ENCODE measurements at places on chromosomes 7 and 10. TPM values are rescaled to one million over a fixed set of nuclear protein-coding genes. Genes with fewer than 3 reads are reported as not detected.

DNA sequence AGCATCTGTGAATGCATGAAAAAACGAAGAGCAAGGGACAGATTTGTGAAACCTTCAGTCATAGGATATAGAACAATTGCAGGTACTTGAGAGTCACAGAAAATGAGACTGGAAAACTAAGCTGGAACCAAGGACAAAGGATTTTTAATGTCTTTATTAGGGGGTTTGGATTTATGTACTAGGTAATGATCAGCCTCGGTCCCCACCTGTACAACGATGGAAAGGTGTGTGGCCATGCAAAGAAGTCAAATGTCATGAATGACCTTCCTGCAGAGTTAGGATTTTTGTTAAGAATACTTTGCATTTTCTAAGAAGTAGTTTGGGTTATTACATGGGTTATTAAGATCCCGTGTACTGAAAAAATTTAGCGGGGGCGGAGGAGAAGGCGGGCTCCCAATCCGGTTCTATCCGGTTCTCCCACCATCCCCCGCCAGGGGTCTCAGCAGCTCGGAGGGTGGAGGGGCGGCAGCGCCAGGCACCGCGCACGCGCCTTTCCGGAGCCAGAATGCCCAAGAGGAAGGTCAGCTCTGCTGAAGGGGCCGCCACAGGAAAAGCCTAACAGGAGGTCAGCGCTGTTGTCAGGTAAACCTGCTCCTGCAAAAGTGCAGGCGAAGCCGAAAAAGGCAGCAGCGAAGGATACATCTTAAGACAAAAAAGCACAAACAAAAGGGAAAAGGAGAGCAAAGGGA lies 327.5 kb upstream of the PLXDC2 start:
- no peak overlapping the region for H3K4me3 ChIP-seq
- H3K4me1 ChIP-seq: no peaks in the 10 kb centered on the region
- H3K36me3 ChIP-seq: no peaks in the 10 kb centered on the region
- DNase-seq: no peak
- no peaks in the 10 kb centered on the region for H3K27me3 ChIP-seq
- H3K27ac ChIP-seq: no peak overlapping the region

DNA sequence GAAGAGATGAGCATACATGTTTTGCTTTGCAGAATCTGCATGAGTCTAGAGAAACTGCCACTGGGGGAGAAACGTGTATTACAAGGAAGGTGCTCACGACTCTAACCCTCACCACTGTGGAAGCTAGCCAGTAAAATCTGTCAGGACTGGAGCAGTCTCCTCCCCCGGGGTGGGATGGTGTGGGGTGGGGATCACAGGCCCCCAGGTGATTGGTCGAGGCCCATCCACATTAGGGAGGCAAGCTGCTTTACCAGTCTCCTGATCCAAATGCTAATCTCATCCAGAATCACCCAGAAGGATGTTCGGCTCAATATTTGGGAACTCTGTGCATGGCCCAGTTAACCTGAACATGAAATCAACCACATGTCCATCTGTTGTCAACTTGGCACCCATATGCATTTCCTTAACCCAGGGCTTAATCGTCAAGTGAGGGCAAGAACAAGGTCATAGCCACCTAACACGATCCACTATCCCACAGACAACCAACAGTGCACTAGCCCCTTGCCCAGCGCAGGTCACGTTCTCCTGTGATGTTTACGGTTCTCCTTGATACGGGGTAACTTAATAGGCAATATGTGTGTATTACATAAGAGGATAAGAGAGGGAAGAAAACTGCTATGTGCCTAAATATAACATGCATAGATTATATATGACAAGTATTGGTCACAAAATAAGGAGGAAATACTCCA lies 40.8 kb downstream of the DNAJB6 start:
- H3K27ac ChIP-seq: peak overlapping the region; percentile 38
- H3K27me3 ChIP-seq: no peaks in the 10 kb centered on the region
- no peak overlapping the region for H3K4me3 ChIP-seq

GRCh38 chr10:34689053-34689452 lies 126.0 kb downstream of the PARD3 start:
- DNase-seq: no peak
- no peaks in the 10 kb centered on the region for H3K4me1 ChIP-seq
- H3K27me3 ChIP-seq: no peaks in the 10 kb centered on the region
- H3K27ac ChIP-seq: no peak overlapping the region
- no peak overlapping the region for H3K4me3 ChIP-seq

- peaks cover 62% of the 10 kb centered on the region for H3K4me1 ChIP-seq
- no peak for DNase-seq
- H3K27me3 ChIP-seq: no peaks in the 10 kb centered on the region
- peaks cover 51% of the 10 kb centered on the region for H3K36me3 ChIP-seq
- peak overlapping the region; percentile 93 for H3K27ac ChIP-seq
Observed at GRCh38 chr10:122878799-122879338, 512 bp downstream of the FAM24B start.

PODXL gene
- 3.2 TPM for total RNA-seq

GRCh38 chr10:69904533-69904932 lies 102.8 kb downstream of the COL13A1 start:
- H3K36me3 ChIP-seq: no peaks in the 10 kb centered on the region
- no peak for DNase-seq
- no peak overlapping the region for H3K27ac ChIP-seq
- H3K27me3 ChIP-seq: peaks cover 4% of the 10 kb centered on the region
- H3K4me1 ChIP-seq: no peaks in the 10 kb centered on the region

DNA sequence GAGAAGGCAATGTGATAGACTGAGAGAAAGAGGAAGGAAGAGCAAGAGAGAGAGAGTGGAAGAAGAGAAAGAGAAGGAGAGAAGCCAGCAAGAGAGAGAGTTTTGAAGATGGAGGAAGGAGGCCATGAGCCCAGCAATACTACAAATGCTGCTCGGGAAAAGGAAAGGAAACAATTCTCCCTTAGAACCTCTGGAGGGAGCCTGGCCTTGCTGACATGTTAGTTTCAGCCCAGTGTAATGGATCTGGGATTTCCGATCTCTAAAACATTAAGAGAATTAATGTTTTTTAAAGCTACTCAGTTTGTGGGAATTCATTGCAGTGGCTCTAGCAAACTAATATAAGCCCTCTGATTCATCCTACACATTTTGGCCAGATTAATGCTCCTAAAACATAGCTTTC lies 206.8 kb upstream of the MTPN start:
- DNase-seq: no peak
- no peaks in the 10 kb centered on the region for H3K27me3 ChIP-seq
- H3K4me3 ChIP-seq: no peak overlapping the region
- no peaks in the 10 kb centered on the region for H3K4me1 ChIP-seq
- H3K36me3 ChIP-seq: peaks cover 1% of the 10 kb centered on the region

DNA sequence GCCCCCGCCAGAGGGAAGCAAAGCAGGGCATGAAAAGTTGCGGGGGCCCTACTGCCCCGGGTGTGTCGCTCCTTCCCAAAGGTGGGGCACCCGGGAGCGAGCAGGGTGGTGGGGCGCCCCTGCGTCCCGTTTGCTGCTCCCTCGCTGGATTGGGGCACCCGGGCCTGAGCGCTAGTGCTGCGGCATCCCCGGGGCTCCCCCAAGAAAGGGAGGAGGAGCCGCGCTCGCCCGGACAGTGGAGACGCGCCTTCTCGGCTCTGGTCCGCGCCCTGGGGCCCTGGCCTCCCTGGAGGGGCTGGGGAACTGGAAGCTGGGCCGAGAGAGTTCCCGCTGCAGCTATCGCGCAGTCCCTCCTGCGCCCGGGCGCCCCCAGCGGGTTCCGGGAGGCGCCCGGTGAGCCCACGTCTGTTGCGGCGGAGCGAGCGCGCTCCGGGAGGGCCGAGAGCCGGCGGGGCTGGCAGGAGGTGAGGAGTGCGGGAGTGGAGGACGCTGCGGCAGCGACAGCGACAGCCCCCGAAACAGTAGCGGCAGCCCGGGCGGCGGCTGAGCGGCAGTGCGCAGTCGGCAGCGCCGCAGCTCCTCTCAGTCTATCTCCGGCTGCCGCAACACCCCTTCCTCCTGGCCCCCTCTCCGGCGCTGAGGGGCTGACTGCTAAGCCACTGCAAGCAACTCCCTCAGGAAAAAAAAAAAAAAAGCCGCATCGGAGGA lies 504 bp upstream of the BMPER start:
- peak overlapping the region; percentile 57 for H3K4me3 ChIP-seq
- no peak overlapping the region for H3K27ac ChIP-seq
- H3K4me1 ChIP-seq: peaks cover 6% of the 10 kb centered on the region
- peaks cover 78% of the 10 kb centered on the region for H3K27me3 ChIP-seq
- H3K36me3 ChIP-seq: no peaks in the 10 kb centered on the region
